Suppressor macrophage treated with lipopolysaccharide for 4 hours (primary cell): ENCODE measurements at places on chromosomes 4 and X.

DNA sequence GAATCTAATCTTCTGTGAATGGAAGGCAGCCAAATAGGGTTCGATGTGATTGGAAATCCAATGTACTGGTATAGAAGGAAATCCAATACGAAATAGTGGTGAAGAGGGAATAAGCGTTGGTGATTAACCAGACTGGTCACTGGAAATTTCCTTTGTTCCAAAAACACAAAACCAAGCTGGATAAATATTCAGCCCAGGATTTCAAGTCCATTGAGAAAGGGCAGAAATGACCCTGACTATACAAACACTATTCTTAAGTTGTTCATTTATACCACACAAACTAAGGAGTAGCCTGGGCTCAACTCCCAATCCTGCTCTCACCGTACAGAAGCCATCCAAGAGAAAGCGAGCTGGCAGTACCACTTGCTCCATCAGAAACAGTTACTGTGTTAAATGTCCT, 32.2 kb downstream of the PCDH19 start:
- DNase-seq = no peak

GRCh38 chrX:19955306-19955705, 35.6 kb downstream of the BCLAF3 start:
- no peak for DNase-seq

GRCh38 chr4:138297743-138298405, 55.7 kb upstream of the SLC7A11 start:
- no peak for DNase-seq

GRCh38 chr4:1380368-1381151, 25.7 kb downstream of the NKX1-1 start:
- DNase-seq = no peak

DNA sequence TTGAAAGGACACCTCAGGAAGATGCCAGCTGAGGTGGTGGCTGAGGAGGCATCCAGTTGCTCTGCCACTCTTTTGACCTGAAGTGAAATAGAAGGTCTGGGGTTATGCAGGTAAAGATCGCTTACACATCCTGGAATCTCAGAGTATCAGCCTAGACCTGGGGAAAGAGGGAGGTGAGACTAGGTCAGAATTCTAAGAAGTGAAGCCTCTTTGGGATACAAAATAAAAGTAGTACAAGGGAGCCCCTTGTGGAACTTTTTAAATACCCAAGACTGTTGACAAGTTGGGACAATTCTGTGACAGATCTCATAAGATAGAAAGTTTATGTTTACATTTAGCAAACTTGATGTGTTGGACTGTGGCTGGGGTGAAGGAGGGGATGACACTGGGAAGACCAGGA, 263.1 kb downstream of the SPRY1 start:
- peak; percentile 19 for DNase-seq

GRCh38 chr4:168241953-168242352, 76.6 kb downstream of the DDX60 start:
- DNase-seq = no peak

GRCh38 chr4:57214654-57215411, 104.6 kb upstream of the IGFBP7 start:
- DNase-seq = peak; percentile 2

DNA sequence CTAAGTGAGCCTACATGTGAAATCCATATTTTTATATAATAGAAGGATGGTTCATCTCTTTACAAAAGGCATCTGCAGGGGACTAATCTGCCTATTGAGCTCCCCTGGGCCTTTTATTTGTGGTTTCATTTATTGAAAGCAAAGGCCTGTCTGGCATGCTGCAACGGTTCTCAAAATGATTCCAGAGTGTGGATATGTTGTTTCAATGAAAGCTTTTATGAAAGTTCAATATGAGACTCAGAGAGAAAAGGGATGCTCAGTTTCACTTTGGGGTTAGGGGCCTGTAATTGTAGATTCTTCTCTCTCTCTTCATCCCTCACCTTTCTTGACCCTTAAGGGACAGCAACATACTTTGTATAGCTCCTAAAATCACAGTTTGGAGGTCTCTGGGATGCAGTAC, 204.2 kb upstream of the CASK start:
- DNase-seq = no peak

GRCh38 chr4:124277691-124278090, 434.8 kb downstream of the ANKRD50 start:
- DNase-seq = no peak

DNA sequence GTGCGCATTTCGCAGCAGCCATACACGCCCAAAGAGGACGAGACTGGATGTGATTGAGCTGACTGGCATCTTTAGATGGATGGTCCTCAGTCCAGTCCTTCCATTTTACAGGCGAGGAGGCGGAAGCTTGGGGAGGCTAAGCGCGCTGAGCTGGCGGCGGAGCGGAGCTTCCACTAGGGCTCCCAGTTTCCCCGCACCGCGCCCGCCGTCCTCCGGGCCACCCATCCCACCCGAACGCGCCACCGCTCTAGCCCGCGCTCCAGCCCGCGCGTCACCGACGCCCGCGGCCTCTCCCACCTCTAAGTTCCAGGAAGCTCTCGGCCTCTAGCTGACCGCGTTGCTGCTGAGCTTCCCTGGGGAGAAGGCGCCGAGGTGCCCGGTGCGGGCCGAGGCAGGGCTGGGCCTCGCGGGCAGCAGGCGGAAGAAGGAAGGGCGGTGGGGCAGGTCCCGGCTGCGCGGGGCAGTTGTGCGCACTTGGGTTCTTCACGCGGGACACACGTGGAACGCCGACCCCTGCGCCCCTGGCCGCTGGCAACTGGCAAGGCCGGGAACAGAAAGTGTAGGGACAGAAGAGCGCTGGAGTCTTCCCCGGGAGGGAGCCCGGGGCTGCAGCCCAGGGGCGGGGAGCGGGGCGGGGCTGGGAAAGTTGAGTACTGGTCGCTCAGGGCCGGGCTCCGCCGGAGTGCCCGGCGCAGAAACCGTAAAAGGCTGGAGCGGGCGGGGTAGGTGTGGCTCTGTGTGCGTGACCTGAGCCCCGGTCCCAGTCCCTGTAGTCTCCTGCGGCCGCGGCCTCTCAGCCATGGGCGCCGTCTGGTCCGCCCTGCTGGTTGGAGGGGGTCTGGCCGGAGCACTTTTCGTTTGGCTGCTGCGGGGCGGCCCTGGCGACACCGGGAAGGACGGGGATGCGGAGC, at the start of gene STBD1:
Gene STBD1 (plus strand): TSS at position 763 of the 911 bp plus-strand sequence. CDS start 37 bp downstream, at position 800.
- DNase-seq = peak; percentile 72

DNA sequence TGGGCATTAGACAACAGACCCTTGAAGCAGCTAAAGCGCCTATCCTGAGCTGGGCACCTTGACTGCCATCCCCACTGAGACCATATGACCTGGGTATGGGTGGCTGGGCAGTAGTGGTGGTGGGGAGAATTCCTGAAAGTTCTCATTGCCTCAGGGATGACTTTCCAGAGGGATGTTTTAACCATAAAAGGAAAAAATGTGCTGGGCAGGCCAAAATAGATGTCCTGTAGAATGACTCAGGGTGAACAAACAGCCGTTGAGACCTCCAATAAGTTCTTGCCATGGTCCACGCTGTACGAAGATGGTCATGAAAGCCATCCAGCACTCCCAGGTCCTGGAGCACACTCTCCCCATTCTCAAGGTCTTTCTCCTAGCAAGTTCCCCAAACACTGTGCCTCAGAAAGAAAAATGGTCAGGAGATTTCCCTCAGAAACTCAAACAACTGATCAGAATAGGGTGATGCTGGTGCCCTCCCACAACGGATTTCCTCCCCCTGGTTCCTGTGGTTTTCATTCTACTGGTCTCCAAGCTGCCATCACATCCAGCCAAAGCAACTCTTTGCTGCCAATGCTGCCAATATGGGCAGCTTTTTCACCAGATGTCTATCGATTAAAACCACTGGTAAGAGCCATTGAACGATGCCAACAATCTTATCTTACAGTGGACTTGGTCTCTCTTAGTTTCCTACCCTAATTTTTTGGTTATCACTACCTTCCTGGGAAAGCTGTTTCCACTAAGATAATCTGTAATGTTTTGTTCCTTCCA, 11.2 kb downstream of the CDKN2AIP start:
- DNase-seq = no peak

GRCh38 chr4:184171011-184171410, 46.7 kb downstream of the ENPP6 start:
- no peak for DNase-seq

- DNase-seq = no peak
Observed at GRCh38 chr4:2024683-2025082, 15.9 kb upstream of the NELFA start.

DNA sequence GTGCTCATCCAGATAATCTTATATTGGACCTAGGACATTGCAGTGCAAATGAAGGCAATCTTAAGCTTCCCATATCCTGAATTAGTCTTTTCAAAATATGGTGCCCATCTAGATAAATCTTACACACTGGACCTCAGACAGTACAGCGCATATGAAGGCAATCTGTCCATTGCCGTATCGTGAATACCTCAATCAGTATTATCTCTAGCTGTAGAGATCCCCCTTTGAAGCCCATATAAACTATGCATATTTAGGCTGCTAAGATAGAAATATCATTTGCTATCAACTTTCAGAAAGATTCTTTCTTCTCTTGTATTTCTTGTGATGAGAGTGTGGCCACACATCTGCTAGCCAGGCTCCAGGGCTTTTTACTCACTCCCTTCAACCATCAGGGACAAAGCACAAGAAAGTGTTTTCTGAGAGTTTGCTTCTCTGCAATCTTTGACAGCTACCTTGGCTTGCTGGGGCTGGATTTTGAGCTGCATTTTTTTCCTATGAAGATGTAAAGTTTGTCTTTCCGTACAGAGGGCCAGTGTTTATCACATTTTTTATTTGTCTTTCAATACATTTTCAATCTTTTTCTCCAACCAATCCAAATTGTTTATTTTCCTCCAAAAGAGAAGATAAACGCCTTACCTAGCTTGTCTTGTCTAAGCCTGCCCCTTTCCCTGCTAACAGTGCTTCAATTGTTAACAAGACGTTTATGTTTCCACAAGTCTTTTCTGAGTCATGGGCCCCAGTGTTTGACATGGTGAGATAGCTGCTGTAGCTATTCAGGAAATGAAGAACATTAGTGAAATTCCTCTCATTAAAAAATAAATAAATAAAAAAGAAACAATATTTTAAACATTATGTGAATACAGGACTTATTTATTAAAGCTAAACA, 57.6 kb upstream of the FAT1 start:
- DNase-seq = no peak

DNA sequence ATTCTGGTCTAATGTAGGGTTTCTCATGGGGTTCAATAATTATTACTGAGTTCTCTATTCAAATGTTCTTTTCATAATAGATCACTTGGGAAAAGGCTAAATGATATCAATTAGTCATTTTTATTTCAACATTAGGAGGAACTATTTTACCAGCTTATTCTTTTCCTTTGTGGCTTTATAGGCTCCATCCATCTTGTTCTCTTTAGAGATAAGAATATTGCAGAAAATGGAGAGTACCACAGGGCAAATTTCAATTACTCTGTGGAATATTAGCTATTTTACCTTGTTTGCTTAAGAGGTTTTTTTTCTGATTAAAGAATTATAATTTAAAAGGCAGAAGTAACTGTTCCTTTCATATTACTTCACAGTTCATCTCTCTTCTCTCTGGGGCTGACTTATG, 55.8 kb downstream of the MAP9 start:
- DNase-seq = no peak

DNA sequence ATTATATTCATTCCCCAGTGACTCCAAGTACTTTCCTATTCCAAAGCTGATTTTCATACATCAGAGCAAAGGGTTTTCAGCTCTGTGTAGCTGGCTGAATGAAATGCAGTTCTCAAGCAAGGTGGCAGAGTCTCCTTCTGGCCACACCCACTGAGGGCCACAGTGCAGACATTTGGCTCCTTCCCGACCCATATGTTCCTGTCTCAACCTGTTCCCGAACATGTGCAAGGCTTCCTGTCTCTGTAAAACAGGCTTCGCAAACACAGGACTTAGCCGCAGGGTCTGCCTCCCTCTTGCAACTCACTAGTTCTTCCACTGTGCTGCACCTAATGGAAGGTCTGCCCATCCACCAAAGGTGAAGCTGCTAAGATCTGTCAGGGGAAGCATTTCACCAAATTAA, 249.2 kb downstream of the MID1IP1 start:
- DNase-seq = no peak

DNA sequence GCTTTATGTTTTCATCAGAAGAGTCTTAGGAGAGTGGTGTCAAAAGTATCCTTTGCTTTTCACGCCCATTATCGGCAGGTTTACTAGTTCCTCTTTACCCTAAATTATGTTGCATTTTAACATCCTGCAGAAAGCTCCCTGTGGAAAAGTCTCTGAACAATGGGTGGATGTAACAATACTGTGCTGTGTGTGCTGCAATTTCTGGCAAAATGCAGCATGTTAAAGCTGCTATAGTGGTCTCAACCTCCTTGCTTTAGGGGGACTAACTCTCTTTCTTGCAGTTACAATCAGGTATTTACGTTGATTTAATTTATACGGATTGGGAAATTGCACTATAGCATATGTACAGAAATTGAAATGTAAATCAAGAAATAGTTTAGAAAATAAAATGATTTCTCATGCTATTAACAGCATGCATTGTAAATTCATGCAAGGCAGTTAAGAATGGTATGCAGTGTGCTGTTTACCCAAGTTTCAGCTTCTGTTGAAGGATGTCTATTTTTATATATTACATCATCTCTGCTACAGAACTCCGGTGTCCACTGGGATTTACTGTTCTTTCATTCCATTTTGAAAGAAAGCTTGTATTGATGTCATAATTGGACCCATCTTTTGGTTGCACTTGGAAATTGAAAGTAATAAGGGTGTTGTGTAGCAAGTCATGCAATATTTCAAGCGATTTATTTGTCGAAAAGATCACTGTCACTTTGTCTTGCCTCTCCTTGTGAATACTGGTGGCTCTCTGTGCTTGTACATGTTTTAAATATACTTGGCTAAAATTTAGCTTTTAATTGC, 145.7 kb downstream of the RAPGEF2 start:
- peak; percentile 46 for DNase-seq

DNA sequence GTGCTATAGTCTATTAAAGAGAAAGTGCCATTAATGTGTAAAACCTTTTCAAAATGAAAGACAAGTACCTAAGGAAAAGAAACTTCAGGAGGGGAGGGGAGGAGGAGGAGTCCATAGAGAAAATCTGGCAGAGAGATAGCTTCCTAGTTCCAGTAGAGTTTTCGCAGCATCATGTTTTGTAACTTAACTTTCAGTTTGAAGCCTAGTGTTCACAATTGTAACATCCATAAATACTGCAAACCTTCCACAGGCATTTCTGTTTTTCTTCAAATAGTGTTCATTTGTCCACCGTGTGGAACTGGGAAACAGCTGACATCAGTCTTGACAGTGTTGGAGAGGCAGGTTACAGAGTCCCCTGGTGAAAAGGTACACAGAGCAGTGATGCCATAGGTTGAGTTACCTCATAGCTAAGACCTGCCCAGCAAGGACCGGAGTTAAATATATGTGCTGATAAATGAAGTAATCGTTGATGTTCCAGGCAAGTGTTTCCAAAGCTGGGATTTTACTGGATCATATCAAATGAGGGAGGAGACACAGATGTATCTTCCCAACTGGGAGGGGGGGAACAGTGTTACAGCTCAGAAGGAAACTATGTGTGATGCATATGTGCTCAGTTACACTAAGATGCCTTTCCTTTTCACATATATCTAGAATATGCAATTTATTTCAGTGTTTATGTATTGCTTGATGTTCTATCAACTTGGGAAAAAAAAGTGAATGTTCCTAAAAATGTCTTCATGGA, 369.5 kb upstream of the FAM241A start:
- DNase-seq = no peak

- no peak for DNase-seq
Observed at GRCh38 chr4:182264139-182264752, 21.0 kb downstream of the TENM3 start.
